ENCODE measurements at places on chromosomes 12 and 14. TPM values are rescaled to one million over a fixed set of nuclear protein-coding genes. Genes with fewer than 3 reads are reported as not detected.

The MMP14 gene
- 21.0 TPM for polyA plus RNA-seq

The ANHX gene
- polyA plus RNA-seq: not detected

The LRIG3 gene
- polyA plus RNA-seq: 6.6 TPM

The USP44 gene
- polyA plus RNA-seq: 0.36 TPM

The TAS2R31 gene
- polyA plus RNA-seq: 0.44 TPM

The PTGER2 gene
- 3.0 TPM for polyA plus RNA-seq

The CLMN gene
- polyA plus RNA-seq: 20.2 TPM

The TCL1B gene
- not detected for polyA plus RNA-seq

The CABP1 gene
- polyA plus RNA-seq: 0.92 TPM

The LRRC43 gene
- polyA plus RNA-seq: not detected

The MNAT1 gene
- polyA plus RNA-seq: 9.5 TPM

The CD63 gene
- polyA plus RNA-seq: 450 TPM

The TAS2R20 gene
- polyA plus RNA-seq: not detected

The TAS2R46 gene
- polyA plus RNA-seq: 0.07 TPM

The MEG3 gene
- polyA plus RNA-seq: 3.5 TPM

The APOF gene
- polyA plus RNA-seq: not detected

The VRTN gene
- not detected for polyA plus RNA-seq

The ARHGAP9 gene
- 4.9 TPM for polyA plus RNA-seq

The BCL2L14 gene
- polyA plus RNA-seq: 36.0 TPM

The OR6C76 gene
- not detected for polyA plus RNA-seq

The RASAL1 gene
- 10.5 TPM for polyA plus RNA-seq
